Posterior cingulate gyrus (tissue), 11 donors: ENCODE measurements at places on chromosomes 1 and 21.
A peak's percentile ranks its signal among the peaks of the same experiment; 100 is the strongest.

DNA sequence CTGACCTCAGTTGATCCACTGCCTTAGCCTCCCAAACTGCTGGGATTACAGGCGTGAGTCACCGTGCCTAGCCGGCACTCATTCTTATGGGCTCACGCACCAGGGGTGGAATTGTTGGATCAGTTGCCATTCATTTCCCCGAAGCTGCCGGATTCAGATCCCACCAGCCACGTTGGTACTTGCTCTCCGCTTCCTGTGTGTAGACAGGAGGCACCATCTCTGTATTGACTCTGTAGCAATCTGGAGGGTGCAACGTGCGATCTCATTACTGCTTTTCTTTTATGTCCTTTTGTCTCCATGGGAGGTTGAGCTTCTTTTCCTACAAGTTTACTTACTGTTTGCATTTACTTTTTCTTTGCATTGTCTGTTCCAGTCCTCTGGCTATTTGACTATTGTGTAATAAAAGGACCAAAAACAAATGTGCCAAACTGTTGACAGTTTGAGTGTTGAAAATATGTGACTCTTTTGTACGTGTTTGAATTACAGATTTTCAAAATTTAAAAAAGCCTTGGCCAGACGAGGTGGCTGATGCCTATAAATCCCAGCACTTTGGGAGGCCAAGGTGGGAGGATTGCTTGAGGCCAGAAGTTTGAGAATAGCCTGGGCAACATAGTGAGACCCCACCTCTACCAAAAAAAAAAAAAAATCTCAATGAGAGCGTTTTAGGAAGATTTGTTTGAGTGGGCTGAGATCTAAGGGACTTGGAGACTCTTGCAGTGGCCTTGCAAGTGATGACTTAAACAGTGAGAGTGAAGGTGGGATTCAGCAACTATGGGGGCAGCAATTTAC lies 39.1 kb downstream of the SPSB1 start:
- no peak for DNase-seq

DNA sequence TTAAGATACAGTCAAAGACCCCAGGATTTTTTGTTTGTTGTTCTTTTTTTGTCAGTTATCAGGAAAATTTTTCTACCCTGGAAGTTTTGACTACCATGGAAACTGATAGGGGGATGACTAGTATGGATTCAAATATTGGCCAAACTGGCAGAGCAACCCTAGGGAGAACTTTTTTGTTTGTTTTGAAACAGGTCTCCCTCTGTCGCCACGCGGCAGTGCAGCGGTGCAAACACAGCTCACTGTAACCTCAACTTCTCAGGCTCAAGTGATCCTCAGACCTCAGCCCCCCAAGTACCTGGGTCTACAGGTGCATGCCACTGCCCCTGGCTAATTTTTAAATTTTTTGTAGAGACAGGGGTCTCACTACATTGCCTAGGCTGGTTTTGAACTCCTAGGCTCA lies 46.6 kb downstream of the TOR3A start:
- DNase-seq, result no peak

DNA sequence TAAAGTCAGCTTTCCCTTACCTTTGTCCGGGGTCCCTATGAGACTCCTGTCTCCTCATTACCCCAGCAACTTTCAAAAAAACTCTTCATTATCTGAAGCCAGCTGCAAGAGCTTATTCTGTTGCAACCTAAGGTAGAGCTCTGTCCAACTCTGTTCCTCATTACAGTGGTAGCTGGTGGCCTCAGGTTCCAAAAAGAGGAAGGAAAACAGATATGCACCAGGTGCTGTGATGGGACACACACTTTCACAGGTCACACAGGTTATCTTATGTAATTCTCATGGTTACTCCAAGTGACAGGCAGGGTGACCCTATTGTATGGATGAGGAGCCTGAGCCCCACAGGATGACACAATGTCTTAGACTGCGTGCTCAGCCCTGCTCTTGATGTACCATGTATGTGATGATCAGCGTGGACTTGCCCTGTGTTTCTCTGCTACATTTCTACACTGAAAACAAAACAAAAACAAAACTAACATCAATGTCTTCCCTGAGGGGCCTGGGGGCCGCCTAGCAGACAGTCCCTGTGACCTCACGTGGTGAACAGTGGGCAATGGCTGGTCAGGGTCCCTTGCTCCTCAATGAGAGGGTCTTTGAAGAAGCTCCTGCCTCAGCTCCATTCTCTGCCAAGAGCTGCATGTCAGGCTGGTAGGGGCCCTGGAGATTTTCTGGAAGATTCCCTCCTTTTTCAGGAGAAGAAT lies 9.7 kb upstream of the TENT5C start:
- no peak for DNase-seq

GRCh38 chr1:31795096-31795675 lies 20.6 kb downstream of the SPOCD1 start:
- no peak for DNase-seq

DNA sequence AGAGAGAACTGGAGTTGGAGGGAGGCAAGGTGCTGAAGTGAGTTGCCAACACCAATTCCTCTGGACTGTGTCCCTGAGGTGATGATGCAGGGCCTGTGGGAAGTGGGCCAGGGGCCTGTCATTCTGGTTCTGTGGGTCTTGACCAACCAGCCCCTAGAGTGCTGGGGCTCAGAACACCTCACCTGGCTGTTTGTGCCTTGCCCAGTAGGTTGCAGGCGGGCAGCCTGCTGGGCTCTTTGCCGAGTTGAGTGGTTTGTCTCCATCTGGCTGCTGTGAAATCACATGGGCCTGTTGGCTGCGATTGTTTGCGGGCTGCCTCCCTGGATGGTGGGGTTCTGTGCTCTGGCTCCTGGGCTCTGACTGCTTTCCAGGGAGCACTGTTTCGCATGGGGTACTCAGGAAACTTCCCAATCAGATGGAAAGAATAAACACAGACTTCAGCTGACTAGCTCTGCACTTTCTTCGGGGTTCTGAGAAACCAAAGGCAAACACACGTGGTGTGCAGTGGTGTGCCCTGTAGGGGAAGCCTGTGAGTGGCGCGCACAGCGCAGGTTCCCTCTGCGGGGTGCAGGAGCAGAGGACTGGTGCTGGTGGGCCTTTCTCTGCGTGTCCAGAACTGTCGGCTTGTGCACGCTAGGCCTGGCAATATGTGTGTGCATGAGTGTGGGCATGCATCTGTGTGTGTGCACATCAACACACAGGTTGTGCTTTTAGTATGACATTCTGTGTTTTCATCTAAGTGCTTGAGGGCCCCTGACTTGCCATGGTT lies 95.1 kb downstream of the RHOU start:
- DNase-seq, result peak; percentile 71

DNA sequence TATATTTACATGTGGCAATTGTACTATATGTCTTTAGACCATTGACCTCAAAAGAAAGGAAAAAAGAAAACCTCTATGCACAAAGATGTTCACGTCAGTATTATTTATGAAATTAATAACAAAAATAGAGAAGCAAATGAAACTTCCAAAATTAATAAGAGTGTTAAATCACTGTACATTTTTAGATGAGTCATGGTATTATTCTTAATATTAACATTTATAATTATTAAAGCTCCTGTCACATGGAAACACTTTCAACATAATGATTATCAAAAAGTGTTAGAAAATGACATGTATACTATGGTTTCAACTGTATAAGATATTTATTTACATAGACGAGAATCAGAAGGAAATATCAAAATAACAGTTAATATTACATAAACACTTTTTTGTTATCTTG lies 324.9 kb upstream of the RUNX1 start:
- no peak for DNase-seq

DNA sequence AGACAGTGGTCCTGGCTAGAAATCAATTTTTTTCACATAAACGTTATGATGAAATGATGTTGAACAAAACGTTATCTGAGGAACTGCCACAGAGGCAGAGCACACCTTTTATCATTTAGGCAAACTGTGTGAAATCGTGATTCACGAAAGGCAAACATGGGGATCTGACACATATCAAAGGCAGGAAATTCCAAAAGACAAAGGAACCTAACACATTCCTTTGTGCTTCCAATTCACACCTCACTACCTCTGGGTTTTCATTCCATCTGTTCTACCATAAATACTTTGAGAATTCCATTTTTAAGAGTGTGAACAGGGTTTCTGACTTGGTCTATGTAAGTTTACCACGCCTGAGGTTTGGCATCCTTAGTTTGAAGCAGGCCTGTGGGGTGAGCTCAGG lies 119.5 kb upstream of the KRTAP19-8 start:
- no peak for DNase-seq

GRCh38 chr21:44262338-44263056 lies 800 bp upstream of the DNMT3L start:
- DNase-seq, result peak; percentile 19
